ENCODE measurements at places on chromosomes 7 and 10.

- no peak for DNase-seq
Measured at GRCh38 chr7:102170393-102170970, 116.2 kb upstream of the SH2B2 start.

DNA sequence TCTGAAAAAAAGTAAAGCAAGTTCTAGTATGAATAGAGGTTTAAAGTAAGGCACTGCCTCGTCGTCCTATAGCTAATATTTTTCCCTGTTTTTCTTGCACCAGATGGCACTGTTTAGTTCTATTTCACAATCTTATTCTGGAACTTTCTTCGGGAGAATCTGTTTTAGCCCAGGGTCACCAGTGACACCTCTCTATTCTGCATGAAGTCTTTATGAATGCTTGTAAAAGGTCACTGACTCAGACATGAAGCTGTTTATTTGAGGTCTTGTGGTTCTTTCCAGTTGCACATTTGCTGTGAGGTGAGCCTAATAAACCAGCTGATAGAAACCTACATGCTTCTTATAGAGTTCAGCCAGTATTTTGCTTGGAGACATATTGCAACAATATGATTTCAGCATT is 444.3 kb downstream of the AUTS2 start:
- DNase-seq, result no peak

GRCh38 chr10:11806706-11807105 is 16.4 kb upstream of the PROSER2 start:
- DNase-seq, result no peak

DNA sequence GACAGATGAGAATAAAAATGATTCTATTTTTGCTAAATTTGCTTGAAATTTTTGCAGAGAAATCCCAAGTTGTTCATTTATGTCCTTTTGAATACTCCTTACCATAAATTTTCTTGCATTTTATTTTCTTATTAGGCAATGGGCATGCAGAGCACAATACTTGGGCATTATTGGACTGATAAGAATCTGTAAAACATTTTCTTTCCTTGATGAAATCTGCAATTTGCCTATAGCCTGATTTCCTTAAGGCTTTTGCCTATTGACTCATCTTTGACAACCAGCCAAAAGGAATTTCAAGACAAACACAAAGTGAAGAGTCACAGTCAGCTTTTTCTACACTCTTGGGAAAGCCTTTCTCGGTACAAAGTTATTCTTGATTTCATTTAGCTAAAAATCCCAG is 30.5 kb upstream of the GNAT3 start:
- DNase-seq, result no peak

DNA sequence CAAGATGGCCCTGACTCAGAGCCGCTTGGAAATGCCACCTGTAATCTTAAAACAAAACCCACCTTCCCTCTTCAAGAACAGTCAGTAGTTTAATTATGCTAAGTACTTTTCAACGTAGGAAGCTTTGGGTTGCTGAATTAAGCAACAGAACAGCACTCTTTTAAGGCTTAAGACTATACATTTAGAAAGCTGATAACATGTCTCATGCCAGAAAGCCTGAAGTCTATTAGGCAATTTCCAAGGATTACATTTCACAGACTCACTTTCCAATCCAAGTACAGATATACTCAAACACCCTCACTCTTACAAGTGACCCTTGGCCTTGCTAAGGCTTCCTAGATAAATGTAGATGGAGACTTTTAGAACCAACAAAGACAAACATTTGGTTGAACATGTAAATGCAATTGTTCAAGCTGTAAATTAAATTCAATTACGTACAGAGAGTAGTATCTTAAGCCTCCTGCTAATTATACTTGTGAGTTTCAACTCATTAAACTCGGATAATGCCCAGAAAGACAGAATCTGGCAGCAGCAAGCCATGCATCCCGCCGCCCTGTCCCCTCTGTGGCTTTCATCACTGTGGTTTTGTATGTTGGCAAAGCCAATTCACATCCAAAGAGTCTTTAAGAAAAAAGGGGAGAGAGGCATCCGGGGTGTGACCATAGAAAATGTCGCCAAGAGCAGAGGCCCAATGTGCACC is 283.1 kb upstream of the NRP1 start:
- no peak for DNase-seq

GRCh38 chr10:70380350-70381135 is 1.9 kb downstream of the LRRC20 start:
- no peak for DNase-seq

DNA sequence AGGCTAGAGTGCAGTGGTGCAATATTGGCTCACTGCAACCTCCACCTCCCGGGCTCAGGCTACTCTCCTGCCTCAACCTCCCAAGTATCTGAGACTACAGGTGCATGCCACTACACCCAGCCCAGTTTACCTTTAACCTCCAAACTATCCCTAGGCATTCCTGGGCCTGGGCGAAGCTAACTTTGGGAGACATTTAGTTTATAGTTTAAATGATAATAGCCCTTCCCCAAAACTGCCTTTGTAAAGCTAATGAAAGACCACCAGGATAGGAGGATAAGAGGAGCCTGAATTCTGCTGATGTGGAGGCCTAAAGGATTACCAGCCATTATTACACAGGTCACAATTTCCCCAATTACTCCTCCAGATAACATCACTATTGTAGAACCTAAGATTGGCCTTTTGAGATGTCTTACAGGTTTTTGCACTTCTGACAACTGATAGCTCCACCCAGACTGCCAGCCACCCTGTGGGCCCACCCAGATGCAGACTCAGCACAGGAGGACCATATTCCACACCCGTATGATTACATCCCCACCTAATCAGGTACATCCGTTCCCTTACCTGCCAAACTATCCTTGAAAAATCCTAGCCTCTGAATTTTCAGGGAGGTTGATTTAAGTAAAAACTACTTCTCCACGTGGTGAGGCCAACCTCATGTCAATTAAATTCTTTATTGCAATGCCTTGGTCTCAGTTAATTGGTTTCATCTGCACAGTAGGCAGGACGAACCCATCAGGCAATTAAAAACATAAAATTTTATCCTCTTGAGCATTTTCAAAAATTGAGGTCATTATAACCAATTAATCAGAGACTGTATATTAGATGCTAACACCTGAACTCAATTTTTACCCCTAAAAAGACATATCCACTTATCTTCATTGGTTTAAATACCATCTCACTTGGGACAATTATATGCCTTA is 62.3 kb upstream of the TMEM254 start:
- no peak for DNase-seq

DNA sequence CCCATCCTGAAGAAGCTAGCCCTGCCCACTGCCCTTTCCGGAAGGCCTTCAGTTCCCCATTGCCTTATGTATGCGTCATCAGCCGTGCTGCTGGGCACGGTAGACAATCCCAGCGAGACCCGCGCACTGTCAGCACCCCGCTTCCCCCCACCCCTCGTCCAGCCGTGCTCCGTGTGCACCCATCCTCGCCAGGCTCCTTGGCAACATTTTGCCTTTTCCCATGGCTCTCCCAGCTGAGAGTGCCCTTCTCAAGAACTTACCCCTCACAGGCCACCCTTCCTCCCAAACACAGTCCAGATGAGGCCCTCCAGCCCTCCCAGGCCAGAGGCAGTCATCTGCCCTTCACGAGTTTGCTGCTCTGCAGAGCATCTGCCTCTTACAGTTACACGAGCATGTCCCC is 633.8 kb upstream of the FOXK1 start:
- DNase-seq, result no peak

DNA sequence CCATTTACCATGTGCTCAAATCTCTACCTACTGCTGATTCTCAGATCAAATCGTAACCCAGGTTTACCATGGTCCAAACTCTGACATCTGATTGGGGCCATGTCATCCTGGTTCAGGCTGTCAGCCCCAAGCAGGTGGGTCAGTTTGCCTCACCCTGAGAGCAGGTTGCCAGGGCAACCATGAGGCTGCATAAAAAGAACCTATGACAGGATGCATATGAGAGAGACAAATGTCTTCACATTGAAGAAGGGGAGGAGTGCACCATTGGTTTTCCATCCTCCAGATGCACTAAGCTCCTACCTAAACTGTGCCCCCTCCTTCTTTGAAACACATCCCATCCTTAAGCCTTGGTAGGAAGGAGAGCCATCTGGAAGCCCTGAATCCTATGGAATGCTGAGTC is 10.2 kb downstream of the PRSS1 start:
- no peak for DNase-seq

- peak; percentile 56 for DNase-seq
Measured at GRCh38 chr7:56033671-56034432, 17.4 kb downstream of the PSPH start.

DNA sequence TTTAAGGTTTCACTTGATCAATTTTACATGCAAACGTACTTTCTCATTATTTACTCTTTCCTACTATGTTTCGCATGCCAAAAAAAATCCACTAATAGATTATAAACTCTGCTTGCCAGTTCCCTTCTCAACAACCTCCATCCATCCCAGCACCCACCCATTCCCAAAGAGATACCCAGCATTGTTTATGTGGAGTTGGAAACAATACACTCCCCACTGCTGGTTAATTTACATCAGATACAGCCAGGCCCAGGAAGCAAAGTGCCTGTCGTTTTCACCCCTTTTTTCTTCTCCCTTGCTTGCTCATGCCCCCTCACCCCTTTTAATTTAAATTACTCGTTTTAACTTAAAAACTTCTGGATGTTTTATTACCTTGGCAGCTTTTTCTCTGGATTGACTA is 59.9 kb downstream of the HIBADH start:
- DNase-seq, result no peak

GRCh38 chr10:46541017-46541661 is 15.3 kb downstream of the GPRIN2 start:
- DNase-seq, result no peak

DNA sequence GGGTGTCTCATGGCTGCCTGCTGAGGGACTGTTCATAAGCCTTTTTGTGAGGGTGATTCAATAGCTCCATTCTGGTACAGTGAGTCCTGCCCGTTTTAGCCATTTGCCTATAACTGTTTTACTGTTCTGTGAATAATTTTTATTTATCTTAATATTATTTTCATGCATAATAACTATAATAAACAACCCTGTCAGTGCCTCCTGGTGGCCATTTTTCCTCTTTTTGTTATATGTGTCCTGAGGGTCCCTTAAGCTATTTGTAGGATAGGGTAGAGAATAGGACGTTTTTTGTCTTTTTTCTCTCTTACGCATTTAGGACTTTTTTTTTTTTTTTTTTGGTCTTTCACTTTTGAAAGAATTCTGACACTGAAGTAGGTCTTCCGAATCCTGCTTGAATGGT is 2.9 kb downstream of the C1QL3 start:
- no peak for DNase-seq

- no peak for DNase-seq
Measured at GRCh38 chr7:142964502-142965246, 2.5 kb upstream of the KEL start.

DNA sequence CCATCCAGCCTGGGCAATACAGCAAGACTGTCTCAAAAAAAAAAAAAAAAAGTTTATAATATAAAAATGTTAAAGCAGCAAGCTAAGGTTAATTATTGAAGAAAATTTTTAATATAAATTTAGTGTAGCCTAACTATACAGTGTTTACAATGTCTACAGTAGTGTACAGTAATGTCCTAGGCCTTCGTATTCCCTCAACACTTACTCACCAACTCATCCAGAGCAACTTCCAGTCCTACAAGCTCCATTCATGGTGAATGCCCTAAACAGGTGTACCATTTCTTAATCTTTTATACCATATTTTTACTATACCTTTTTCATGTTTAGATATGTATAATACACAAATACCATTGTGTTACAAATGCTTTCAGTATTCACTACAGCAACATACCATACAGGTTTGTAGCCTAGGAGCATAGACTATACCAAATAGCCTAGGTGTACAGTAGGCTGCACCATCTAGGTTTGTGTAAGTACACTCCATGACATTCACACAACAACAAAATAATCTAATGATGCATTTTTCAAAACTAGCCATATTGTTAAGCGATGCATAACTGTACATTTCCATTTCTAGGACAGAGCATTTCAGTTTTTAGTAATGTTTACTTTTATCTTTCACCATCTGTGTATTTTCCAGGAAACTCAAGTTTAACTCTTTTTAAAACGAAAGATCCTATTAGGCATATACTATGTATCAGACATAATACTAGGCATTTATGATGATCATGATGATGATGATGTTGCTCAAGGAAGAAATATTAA is 43.3 kb downstream of the CNOT4 start:
- no peak for DNase-seq

GRCh38 chr7:142063551-142064442 is 47.7 kb upstream of the MGAM2 start:
- no peak for DNase-seq

DNA sequence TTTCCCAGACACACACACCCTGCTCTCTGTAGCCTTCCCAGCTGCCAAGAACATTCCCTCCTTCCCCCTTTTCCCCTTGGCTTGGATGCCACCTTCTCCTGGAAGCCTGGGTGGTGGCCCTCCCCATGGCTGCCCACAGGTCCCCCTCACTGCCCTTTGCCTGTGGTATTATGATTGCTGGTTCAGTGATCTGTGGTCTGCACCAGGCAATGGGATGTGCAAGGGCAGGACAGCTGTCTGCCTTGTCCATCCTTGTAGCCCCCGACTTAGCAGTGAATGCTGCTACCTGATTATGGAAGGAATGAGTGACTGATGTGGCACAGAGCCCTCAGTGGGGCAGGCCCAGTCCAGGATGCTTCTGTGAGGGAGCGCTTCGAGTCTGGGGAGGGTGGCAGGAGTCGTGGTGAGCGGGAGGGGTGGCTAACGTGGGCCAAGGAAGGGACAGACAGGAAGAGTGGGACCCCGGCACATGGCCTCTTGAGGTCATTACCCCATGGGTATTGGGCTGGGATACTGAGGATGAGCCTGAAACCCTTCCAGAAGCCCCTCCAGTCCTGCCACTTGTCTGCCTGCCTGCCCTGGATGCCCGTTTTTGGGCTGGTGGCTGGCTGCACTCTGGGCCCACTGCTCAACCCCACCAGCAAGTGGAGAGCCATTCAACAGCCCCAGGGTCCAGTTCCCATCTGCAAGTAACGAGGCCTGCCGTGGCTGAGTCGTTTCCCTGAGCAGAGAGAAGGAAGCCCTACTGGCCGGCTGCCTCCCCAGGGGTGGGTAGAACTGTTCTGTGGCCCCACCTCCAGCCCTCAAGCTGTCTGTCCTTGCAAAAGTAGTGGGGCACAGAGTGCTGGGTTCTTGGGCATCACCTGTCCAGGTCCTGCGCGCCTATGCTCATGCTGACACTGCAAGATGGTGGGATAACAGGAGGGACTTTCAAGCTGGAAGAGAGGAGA is 8.8 kb downstream of the CHST3 start:
- no peak for DNase-seq

DNA sequence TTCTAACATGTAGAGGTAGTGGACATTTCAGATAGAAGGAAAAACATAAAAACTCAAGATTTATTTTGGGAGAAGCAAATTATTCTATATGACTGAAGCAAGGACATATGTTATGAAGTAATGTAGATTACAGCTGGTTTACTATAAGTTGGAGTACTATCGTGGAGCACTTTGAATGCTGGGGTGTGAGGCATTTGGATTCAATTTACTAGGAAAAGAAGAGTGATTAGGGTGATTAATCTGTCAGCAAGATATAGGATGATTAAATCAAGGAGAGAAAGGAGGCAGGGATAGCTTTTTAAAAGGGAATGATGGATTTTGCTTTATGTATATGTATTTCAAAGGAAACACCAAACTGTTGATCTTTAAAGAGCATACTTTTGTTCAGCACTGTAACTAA is 318.4 kb upstream of the KAT6B start:
- DNase-seq, result no peak
